ENCODE measurements at places on chromosomes 5 and 9. TPM values are rescaled to one million over a fixed set of nuclear protein-coding genes. Genes with fewer than 3 reads are reported as not detected.
A peak's percentile ranks its signal among the peaks of the same experiment; 100 is the strongest.

The PLPP7 gene
- total RNA-seq: 16.3 TPM

DNA sequence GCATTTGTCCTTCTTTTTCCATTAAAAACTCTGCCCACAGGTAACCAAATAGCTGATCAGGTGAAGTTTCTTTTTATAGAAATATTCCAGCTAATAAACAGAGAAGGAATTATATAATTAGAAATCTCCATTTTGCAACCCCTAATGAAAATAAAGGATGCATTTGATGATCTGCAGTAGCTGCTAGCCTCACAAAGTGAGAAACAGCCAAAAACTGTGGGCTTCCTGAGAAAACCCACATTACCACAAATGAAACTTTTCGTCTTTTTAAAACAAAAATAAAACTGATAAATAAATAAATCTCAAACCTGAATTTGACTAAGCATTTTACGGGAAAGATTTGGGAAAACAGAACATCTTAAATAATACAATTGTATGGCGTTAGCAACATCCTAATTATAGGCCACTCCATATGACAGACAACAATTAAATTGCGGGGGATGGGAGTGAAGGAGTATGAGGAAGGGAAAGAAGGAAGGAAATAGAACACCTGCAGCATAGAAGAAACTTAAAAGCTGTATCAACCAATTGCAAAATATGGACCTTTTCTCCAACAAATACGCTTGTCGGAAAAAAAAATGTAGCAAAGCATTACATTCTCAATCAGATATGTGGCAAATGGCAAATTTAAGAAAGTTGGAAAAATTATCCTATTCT is 283.0 kb upstream of the ITGA1 start:
- H3K27me3 ChIP-seq: no peaks in the 10 kb centered on the region
- H3K4me1 ChIP-seq: no peaks in the 10 kb centered on the region
- no peak overlapping the region for H3K4me3 ChIP-seq
- H3K27ac ChIP-seq: no peak overlapping the region
- H3K36me3 ChIP-seq: no peaks in the 10 kb centered on the region

GRCh38 chr5:117945258-117945657 is 1043.1 kb downstream of the DTWD2 start:
- H3K36me3 ChIP-seq: no peaks in the 10 kb centered on the region
- H3K27ac ChIP-seq: no peak overlapping the region
- H3K4me3 ChIP-seq: no peak overlapping the region
- no peaks in the 10 kb centered on the region for H3K4me1 ChIP-seq

DNA sequence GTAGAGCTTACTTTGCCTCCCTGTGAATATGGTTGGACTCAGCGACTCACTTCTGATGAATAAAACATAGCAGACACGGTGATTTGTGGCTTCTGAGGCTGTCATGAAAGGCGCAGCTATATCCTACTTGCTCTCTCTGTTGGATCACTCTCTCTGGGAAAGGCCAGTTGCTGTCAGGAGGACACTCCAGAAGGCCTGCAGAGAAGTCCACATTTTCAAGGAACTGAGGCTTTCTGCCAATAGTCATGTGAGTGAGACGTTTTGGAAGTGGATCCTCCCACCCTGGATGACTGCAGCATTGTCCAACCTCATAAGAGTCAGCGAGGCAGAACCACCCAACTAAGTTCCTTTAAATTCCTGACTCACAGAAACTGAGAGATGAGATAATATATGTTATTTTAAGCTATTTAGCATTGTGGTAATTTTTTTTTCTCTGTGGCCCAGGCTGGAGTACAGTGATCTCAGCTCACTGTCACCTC is 156.0 kb upstream of the MAST4 start:
- H3K4me1 ChIP-seq: peaks cover 10% of the 10 kb centered on the region
- H3K4me3 ChIP-seq: peak overlapping the region; percentile 4
- no peaks in the 10 kb centered on the region for H3K27me3 ChIP-seq
- peak overlapping the region; percentile 6 for H3K27ac ChIP-seq

DNA sequence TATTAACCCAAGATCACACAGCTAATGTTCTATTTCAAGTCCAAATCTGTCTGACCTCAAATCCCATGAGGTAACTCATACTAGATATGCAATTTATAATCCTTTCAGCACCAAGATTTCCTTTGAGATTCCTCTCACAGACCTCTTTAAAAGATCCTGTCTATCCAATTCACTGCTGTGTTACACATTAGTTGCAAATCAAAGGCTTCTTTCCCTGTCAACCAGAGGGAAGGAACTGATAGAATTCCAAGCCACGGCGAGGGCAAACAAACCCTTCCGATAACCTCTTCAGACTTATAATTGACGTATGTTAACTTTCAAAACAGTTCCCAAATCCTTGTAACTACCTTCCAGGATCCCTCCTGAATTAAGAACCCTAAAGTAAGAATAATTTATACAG is 168.9 kb downstream of the DRD1 start:
- no peak overlapping the region for H3K4me3 ChIP-seq
- H3K36me3 ChIP-seq: no peaks in the 10 kb centered on the region
- H3K4me1 ChIP-seq: no peaks in the 10 kb centered on the region
- H3K27me3 ChIP-seq: no peaks in the 10 kb centered on the region
- H3K27ac ChIP-seq: no peak overlapping the region
- no peak for DNase-seq
